ENCODE measurements at places on chromosomes 4 and X.

- no peak for DNase-seq
Observed at GRCh38 chr4:76987685-76988084, 38.1 kb downstream of the SEPTIN11 start.

- DNase-seq, result peak; percentile 14
Observed at GRCh38 chr4:176123710-176124407, 58.2 kb downstream of the WDR17 start.

- no peak for DNase-seq
Observed at GRCh38 chr4:21248331-21248730, 548.1 kb downstream of the PACRGL start.

- no peak for DNase-seq
Observed at GRCh38 chr4:39937683-39938268, 39.9 kb downstream of the PDS5A start.

DNA sequence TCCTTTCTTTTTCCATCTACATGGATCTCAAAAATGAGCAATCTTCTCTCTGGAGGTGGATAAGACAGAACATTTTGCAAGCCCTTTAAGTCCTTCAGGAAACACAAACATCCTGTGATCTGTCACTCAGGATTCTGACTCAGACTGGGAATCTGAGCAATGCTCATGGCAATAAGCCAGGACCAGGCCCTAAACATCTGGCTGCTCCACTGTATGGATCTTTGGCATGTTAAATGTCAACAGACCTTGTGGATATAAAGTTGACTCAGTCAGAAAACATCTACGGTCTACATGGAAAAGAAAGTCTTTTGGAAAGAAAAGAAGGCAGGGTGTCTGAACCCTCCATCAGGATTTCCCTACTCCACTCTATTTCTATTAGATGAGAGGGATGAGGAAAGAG lies 17.8 kb upstream of the CHIC2 start:
- peak; percentile 96 for DNase-seq

GRCh38 chrX:155027509-155028066 lies 944 bp downstream of the FUNDC2 start:
- peak; percentile 67 for DNase-seq

- DNase-seq, result no peak
Observed at GRCh38 chrX:18951032-18951431, 32.9 kb downstream of the PHKA2 start.

GRCh38 chr4:147285751-147286150 lies 195.1 kb upstream of the EDNRA start:
- DNase-seq, result peak; percentile 78

- DNase-seq, result no peak
Observed at GRCh38 chr4:177293208-177294033, 16.3 kb upstream of the NEIL3 start.

GRCh38 chrX:106716004-106716403 lies 10.5 kb upstream of the RNF128 start:
- no peak for DNase-seq

DNA sequence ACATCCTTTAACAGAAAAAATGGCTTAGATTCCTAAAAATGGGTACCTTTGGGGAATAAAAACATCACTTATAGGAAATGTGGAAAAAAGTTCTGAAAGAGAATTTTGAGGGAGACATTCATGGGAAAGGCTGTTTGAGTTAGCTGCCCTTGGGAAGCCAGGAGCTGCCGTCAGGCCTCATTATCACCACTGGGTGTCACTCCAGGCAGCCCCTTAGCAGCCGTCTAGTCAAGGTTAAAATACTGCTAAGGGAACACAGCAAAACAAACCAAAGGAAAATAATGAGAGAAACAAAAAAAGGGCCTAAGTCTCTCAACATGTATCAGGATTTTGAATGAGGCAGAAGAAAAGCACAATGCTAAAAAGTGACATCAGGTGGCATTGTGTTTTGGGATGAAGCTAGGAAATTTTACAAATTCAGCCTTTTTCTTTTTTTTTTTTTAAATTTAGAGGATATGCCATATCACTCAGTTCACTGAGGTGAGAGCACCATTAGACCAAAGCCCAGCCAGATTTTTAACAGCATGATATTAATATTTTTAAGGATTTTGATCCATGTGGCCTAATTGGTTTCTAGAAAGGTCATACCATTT lies 235.3 kb downstream of the GPAT3 start:
- DNase-seq, result peak; percentile 72

- DNase-seq, result peak; percentile 20
Observed at GRCh38 chrX:26783512-26784225, 567.7 kb downstream of the MAGEB5 start.

- no peak for DNase-seq
Observed at GRCh38 chr4:82957045-82957444, 53.6 kb downstream of the LIN54 start.

DNA sequence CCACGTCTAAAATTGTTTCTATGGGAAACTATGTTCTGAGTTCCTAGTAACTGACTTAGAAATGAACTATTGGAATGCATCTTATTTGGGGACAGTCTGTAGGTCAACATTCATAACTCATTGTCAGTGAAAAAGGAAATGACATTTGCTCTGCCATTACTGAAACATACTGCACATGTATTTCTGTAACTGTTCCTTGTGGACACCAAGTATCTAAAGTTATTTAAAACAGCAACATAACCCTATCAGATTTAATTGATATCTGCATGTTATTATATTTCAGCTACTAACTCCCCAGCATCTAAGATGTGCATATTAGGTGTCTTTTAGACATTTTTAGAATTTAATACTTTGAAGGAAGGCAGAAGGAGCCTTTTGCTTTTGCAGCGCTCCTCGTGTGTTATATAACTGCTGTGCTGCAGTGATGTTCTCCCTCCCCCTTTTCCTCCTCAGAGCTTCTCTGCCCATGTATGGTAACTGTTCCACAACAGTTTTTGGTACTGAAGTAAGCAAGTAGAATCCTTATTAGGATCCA lies 37.2 kb upstream of the TMEM131L start:
- DNase-seq, result no peak

DNA sequence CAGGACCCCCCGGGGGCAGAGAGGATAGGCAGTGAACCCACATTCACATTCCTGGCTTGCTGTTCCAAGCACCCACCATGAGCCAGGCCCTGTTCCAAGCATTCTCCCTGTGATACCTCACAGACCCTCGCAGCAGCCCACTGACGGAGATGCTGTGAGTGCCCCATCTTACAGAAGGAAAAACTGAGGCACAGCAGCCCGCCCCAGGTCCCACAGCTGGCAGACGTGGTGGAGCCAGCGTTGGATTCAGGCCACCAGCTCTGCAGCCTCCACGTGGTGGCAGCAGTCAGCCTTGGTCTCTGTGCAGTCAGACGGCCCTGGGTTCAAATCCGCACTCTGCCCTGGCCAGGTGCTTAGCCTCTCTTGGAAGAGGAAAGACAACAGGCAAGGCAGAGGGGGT lies 16.8 kb downstream of the MAN2B2 start:
- no peak for DNase-seq

GRCh38 chr4:146661367-146661766 lies 22.7 kb downstream of the POU4F2 start:
- no peak for DNase-seq

GRCh38 chr4:140807491-140808252 lies 51.5 kb upstream of the TBC1D9 start:
- DNase-seq, result peak; percentile 44

- peak; percentile 14 for DNase-seq
Observed at GRCh38 chrX:47091149-47091775, 13.0 kb downstream of the RGN start.

GRCh38 chr4:54103190-54103574 lies 3.2 kb downstream of the GSX2 start:
- DNase-seq, result no peak

- DNase-seq, result no peak
Observed at GRCh38 chrX:11540532-11541377, 125.0 kb downstream of the ARHGAP6 start.

- DNase-seq, result no peak
Observed at GRCh38 chr4:169064296-169064695, 54.2 kb upstream of the CBR4 start.

DNA sequence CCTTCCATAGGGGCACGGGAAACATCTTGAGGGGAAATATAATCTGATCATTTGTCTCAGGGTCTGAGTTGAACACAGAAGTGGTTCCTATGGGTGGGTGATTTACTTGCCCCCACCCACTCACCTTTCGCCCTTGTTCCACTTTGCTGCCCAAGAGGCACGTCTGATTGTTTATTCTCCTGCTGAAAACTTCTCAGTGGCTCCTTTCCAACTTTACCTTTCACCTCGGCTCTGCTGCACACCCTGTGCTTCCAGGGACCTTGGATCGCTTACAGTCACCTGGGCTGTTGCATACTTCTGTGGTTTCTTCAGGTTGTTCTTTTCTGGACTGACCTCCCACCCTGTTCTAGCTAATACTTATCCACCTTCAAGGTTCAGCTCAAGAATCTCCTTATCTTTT lies 213.4 kb upstream of the JADE1 start:
- DNase-seq, result no peak

GRCh38 chrX:134847133-134847532 lies 143.7 kb upstream of the SMIM10 start:
- DNase-seq, result no peak

DNA sequence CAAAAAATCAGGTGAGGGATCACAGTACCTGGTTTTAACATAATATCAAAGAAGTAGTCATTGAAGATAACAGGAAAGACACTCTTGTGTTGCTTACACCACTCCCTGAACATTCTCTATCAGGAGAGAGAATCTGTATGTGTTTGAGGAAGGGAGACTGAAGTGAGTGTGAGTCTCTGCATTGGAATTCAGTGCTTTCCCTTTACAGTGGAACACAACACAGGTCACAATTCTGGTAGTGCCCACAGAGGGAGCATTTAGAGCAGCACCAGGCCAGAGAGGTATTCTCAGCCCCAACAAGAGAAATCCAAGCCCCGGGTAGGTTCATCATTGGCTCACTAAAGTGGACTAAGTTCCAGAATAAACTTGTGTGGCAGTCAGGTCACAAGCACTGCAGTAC lies 64.7 kb upstream of the UBQLN2 start:
- DNase-seq, result no peak

- no peak for DNase-seq
Observed at GRCh38 chrX:7019555-7019954, 128.0 kb upstream of the STS start.

Data from astrocyte of the spinal cord (primary cell).